ENCODE measurements at places on chromosomes 12 and 14. TPM values are rescaled to one million over a fixed set of nuclear protein-coding genes. Genes with fewer than 3 reads are reported as not detected.

The LBHD2 gene
- not detected for total RNA-seq

The KRT75 gene
- total RNA-seq: not detected

The SLC38A4 gene
- 15.6 TPM for total RNA-seq

The RNASE3 gene
- 1.4 TPM for total RNA-seq

The APEX1 gene
- 163 TPM for total RNA-seq

The HECTD4 gene
- total RNA-seq: 375 TPM

The ENDOU gene
- total RNA-seq: not detected

The PLA2G1B gene
- total RNA-seq: not detected

The ABCD2 gene
- total RNA-seq: 1.1 TPM

The OR4K14 gene
- total RNA-seq: not detected

All from stomach (tissue), 19 donors.